ENCODE measurements at places on chromosomes 11 and 22.

DNA sequence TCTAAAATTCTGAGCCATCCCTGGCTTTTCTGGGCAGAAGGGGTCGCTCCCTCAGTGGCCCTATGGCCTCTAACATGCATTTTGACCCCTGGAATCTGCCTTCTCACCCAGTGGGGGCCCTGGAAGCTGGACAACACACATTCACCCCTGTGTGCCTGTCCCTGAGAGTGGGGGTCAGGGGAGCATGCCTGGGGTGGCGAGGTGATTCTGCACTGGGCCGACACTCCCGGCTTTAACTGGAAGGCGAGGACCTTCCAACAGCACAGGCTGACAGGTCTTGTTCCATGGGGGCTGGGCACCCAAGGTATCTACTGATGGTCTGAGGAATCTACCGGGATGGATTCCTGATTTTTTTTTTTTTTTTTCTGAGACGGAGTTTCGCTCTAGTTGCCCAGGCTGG lies 10.7 kb downstream of the PPM1F start:
- no peak for DNase-seq

DNA sequence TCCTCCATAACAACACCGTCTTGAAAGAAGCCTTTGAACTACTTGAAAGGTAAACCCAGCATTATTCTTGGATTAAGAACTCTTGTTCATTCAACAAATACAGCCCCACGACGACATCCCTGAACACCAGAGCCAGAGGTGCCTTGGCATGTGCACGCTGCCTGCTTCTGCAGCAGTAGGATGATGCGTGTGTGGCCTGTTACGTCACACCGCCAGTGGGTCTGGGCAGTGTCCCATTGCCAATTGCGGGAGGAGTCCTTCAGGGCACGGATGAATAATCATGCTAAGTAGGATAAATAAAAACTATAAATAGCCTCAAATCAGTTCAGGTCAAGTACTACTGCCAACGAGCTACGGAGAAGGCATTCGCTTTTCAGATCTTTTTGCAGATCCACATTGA lies 380.5 kb downstream of the SHANK2 start:
- DNase-seq: no peak

GRCh38 chr11:61828379-61828628 lies 204 bp downstream of the FADS2 start:
- no peak for DNase-seq

- no peak for DNase-seq
These were observed 71.9 kb downstream of the FBXO7 start for GRCh38 chr22:32546496-32546895.

DNA sequence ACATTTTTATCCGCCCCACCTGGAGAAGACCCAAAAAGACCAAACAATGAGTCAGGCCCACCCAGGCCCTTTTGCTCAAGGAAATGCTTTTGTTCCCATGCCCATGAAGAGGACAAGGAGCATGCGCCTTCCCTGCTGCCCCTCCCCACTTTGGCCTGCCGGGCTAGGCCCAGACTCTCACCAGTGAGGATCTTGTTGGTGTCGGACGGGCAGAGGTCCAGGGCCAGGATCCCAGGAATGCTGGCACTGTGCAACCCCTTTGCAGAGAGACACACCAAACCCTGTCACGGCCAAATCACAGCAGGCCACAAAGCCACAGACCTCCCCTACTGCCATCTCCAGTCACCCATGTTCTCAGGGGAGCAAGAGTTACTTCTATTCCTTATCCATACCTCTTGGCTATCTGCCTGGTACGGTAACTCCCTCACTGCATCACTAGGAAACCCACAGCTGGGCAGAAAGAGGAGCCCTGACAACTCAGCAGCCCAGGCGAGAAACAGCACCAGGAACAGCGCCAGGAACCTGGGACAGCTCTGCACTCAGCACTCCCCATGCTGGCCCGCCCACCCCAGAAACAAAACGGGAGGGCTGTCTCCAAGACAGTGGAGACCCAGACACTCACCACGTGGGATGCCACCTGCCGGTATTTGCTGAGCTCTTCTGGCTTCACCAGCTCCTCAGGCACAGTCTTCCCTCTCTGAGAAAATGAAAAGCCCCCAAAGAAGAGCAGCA lies 5.5 kb downstream of the PRPF19 start:
- no peak for DNase-seq

GRCh38 chr11:77351281-77351886 lies 49.9 kb upstream of the GDPD4 start:
- DNase-seq: no peak

DNA sequence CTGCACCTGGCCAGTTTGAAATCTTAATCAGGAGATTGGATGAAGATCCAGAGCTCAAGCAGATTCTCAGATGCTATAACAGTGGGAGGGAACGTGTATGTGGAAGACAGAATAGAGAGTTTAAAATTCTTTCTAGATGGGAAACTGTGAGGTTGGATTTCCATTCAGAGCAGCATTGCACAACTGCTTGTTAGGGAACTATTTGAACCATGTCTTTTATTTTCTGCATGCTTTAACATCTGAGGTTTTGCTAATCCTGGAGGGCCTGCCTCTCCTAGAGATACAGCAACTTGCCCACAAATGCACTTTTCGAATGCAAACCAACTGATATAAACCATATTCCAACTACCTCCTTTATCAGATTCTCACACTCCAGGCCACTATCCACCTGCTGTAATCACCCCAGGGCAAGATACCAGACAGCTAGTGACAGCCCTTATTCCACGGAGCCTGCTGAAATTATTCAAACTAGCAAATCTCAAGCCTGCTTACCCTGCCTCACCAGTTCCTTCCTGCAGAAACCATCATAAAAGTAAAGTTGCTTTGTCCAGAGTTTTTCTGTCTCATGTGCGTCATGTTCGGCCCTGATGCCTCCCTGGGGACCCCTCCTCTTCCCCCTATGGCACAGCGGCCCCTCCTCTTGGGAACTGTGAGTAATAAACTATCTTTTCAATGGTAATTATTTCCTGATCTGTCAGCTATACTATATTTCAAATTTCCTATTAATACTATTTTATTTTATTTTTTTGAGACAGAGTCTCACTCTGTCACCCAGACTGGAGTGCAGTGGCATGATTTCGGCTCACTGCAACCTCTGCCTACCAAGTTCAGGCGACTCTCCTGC lies 18.4 kb upstream of the SEC14L4 start:
- DNase-seq: no peak

- DNase-seq: no peak
These were observed at the start of gene HTR3A for GRCh38 chr11:113974741-113975470. Gene HTR3A, plus strand, starts transcription at chr11:113975108. Its CDS starts 218 bp downstream, at chr11:113975326.

- DNase-seq: no peak
These were observed at the start of gene GAL3ST1 for GRCh38 chr22:30574095-30574981. Gene GAL3ST1, minus strand, starts transcription at chr22:30574665. Its CDS starts 17,273 bp downstream, at chr22:30557392.

DNA sequence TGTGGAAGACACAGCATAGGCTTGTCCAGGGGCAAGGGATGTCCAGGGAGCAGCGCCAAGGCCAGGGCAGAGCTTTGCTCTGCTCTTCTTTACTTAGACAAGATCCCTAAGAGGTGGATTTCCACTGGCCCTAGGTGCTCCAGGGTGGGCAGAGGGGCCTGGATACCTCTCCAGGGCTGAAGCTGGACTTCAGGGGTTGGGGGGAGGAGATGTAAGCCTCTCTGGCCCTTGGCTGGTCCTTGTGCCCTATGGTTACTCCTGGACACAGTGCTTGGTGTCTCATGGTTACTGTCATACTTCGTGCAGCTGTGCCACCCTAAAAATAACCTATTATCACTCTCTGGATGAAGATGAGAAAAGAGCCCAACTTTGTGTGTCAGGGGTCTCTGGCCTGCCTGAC lies 12.9 kb upstream of the KCNJ11 start:
- no peak for DNase-seq

GRCh38 chr11:128645968-128646367 lies 47.9 kb upstream of the FLI1 start:
- DNase-seq: no peak

- DNase-seq: no peak
These were observed 18.5 kb downstream of the MYH9 start for GRCh38 chr22:36369004-36369921.

DNA sequence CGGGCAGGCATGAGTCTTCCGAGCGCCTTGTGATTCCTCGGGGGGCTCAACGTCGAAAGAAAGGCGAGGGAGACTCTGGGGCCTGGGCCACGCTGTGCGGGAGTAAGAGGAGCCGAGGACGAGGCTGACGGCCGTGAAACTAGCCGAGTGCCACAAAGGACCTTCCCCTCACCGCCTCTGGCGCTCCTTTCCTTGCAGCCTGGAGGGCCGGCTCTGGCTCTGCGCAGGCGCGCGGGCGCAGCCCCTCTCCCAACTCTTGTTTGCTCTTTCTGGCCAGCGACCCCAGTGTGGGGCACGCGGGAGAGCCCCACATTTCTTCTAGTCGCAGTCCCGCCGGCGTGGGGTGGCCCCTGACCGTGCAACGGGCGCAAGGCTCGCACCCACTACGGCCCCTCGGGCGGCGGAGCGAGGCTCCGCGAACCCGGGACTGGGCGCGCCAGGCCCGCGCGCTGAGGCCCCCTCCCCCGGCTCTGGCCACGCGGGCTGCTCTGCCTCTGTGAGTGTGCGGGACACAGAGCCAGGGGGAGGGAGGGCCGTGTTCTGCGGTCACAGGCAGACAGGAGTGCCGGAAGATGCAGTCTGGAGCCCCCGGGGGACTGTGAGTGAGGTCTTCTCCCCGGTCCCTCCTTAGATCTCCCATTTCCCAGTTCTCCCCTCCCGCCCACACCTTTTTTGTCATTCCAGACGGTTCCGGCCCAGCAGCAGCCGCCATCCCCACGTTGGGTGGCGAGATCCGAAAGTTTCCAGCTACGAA lies 1.0 kb upstream of the TOB2 start:
- DNase-seq: peak; percentile 69

DNA sequence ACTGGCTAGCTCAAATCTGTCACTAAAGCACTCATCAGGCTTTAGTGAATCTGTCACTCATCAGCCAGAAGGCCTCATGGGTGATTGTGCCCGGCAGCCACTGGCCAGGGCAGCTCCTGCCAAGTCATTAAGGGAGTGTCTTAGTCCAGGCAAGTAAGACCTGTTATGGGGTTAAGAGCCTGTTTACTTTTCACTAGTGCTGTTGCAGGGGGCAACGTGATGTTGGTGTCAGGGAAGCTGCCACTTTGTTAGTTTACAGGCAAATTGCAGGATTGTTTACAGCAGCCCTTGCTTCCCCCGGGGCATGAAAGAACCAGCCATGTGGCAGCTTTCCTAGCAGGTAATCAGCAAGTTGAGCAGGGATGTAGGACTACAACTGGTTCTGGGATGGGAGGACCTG lies 155.6 kb upstream of the NCAM1 start:
- no peak for DNase-seq

DNA sequence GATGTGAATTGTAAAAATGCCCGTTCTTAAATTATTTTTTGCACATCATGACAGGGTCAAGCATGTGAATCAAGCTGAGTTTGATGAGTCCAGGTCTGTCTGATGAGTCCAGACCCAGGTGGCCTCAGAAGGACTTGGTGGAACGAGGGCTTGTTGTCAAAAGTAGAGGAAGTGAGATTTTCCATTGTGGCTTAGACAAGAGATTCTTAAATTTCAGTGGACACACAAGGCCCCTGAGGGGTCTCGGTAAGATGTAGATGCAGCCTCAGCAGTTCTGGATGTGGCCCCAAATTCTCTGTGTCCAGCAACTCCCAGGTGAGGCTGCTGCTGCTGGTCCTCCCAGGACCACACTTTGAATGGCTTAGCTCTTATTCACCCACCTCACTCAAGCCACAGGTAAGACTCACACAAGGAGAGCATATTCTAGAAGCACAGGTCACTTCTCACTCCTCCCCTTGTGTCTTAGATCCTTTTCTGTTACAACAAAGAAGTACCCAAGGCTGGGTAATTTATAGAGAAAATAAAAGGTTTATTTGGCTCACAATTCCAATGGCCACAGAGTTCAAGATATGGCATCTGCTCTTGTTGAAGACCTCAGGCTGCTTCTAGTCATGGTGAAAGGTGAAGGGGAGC lies 98.8 kb downstream of the GGTLC2 start:
- DNase-seq: no peak

DNA sequence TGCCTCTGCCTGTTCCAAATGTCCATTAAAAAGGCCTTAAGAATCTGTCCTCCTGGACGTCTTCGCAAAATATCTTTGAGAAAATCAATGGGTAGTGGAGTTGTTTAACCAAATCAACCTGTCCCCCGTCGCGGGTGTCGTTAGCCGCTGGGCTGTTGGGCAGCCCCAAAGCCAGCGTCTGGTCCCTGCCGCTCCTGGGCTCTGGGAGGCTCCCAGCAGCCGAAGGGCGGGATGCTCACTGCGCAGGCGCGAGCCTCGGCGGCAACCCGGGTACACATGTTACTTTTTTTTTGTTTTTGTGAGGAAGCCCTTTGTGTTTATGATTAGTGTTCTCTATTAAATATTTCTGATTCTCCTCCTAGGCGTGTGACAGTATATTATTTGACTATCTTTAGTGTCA lies 12.6 kb downstream of the MMP10 start:
- no peak for DNase-seq

DNA sequence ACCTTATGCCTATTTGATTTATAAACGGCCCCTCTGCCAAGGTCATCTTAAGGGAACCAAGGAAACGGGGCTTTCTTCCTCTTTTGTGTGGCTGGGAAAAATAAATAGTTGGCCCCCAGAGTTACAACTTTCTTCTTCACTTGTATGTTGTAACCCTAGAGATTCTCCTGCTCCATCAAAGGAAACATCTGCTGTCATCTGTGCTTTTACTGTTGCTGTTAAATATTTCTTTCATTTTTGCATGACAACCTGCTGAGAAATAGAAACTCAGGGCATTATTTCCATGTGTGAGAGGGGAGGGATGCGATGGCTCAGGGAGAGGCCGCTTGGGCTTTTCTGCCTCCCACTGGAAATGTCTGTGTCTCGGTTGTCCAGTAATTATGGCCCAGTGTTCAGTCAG lies 21.8 kb upstream of the CDC42EP2 start:
- no peak for DNase-seq

- DNase-seq: no peak
These were observed 30.8 kb upstream of the POU2AF1 start for GRCh38 chr11:111409915-111410314.

- DNase-seq: peak; percentile 17
These were observed 53.5 kb downstream of the OTOG start for GRCh38 chr11:17600316-17601255.

- DNase-seq: no peak
These were observed 63.5 kb upstream of the CSNK2A3 start for GRCh38 chr11:11416502-11416901.

GRCh38 chr22:26502688-26503561 lies 9.3 kb downstream of the TFIP11 start:
- peak; percentile 94 for DNase-seq

- no peak for DNase-seq
These were observed 75.1 kb upstream of the NUP50 start for GRCh38 chr22:45088576-45088975.

DNA sequence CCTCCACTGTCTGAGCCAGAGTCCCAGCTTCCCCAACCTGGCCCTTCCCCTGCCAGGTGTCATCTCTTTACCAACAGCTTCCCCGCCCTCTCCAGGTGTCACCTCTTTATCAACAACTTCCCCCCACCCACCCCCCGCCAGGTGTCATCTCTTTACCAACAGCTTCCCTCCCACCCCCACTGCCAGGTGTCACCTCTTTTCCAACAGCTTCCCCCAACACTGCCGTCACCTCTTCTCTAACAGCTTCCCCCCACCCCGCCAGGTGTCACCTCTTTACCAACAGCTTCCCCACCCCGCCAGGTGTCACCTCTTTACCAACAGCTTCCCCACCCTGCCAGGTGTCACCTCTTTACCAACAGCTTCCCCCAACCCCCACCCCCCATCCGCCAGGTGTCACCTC lies 29.8 kb upstream of the TTLL12 start:
- DNase-seq: no peak

GRCh38 chr11:45247433-45247832 lies 38.7 kb downstream of the SYT13 start:
- DNase-seq: no peak

GRCh38 chr11:11081288-11081687 lies 223.4 kb upstream of the ZBED5 start:
- DNase-seq: no peak
